ENCODE measurements at places on chromosomes 7 and 10. TPM values are rescaled to one million over a fixed set of nuclear protein-coding genes. Genes with fewer than 3 reads are reported as not detected.

ASAH2 gene
- 1.9 TPM for total RNA-seq

DOCK1 gene
- total RNA-seq: 31.2 TPM

RELN gene
- total RNA-seq: 0.57 TPM

TMEM140 gene
- 15.2 TPM for total RNA-seq

FBXO24 gene
- 0.40 TPM for total RNA-seq

FRA10AC1 gene
- 21.1 TPM for total RNA-seq

C7orf57 gene
- total RNA-seq: not detected

ZNF467 gene
- 7.0 TPM for total RNA-seq

SPDYE2B gene
- not detected for total RNA-seq

NRG3 gene
- total RNA-seq: 0.57 TPM

ASB10 gene
- total RNA-seq: 17.3 TPM

SCIN gene
- not detected for total RNA-seq

EN2 gene
- not detected for total RNA-seq

FAM25C gene
- total RNA-seq: not detected

DNMBP gene
- total RNA-seq: 5.6 TPM

MOGAT3 gene
- not detected for total RNA-seq

CYP17A1 gene
- not detected for total RNA-seq

FAM13C gene
- 7.5 TPM for total RNA-seq

TRPV5 gene
- not detected for total RNA-seq

GPAM gene
- total RNA-seq: 11.5 TPM

LHFPL3 gene
- total RNA-seq: not detected

PAPSS2 gene
- 4.6 TPM for total RNA-seq

STEAP4 gene
- 19.9 TPM for total RNA-seq

PRKAR2B gene
- total RNA-seq: 37.7 TPM

CFAP70 gene
- 1.4 TPM for total RNA-seq

GRID2IP gene
- not detected for total RNA-seq

CYP3A7 gene
- total RNA-seq: not detected

OAT gene
- total RNA-seq: 38.0 TPM

UNCX gene
- total RNA-seq: not detected

Measured in cardiac septum (tissue), 1 donor.